ENCODE measurements at places on chromosomes 4 and X. TPM values are rescaled to one million over a fixed set of nuclear protein-coding genes. Genes with fewer than 3 reads are reported as not detected.

The ARMCX6 gene
- 100 TPM for polyA plus RNA-seq

The NOX1 gene
- polyA plus RNA-seq: 1.0 TPM

The RNF113A gene
- polyA plus RNA-seq: 14.1 TPM

The ENPEP gene
- 49.6 TPM for polyA plus RNA-seq

The NAA11 gene
- not detected for polyA plus RNA-seq

The FAM9C gene
- 0.26 TPM for polyA plus RNA-seq

The TBC1D9 gene
- 30.7 TPM for polyA plus RNA-seq

The MAGEE2 gene
- 0.73 TPM for polyA plus RNA-seq

The AKAP14 gene
- polyA plus RNA-seq: 3.8 TPM

The TEX11 gene
- polyA plus RNA-seq: 0.04 TPM

The ADH1C gene
- 25.6 TPM for polyA plus RNA-seq

The SPANXA1 gene
- polyA plus RNA-seq: not detected

The TEC gene
- 7.2 TPM for polyA plus RNA-seq

The GLRB gene
- polyA plus RNA-seq: 7.4 TPM

The ARX gene
- polyA plus RNA-seq: 0.84 TPM

The TREX2 gene
- 0.93 TPM for polyA plus RNA-seq

The RNF175 gene
- polyA plus RNA-seq: 5.9 TPM

The SAGE1 gene
- not detected for polyA plus RNA-seq

The STATH gene
- polyA plus RNA-seq: not detected

The ERAS gene
- polyA plus RNA-seq: 0.17 TPM

The BEX2 gene
- polyA plus RNA-seq: 36.8 TPM

The PROM1 gene
- polyA plus RNA-seq: 23.3 TPM

The EMD gene
- polyA plus RNA-seq: 84.2 TPM

The IGSF1 gene
- 13.7 TPM for polyA plus RNA-seq

The TRPC5OS gene
- not detected for polyA plus RNA-seq

The PABPC1L2A gene
- polyA plus RNA-seq: not detected

The EPHA5 gene
- 0.03 TPM for polyA plus RNA-seq

The C4orf36 gene
- 10.6 TPM for polyA plus RNA-seq

The TMPRSS11B gene
- polyA plus RNA-seq: not detected

The KLB gene
- 0.32 TPM for polyA plus RNA-seq

The VCX3A gene
- 0.44 TPM for polyA plus RNA-seq

The COL4A6 gene
- 17.8 TPM for polyA plus RNA-seq

The KLHL13 gene
- 2.2 TPM for polyA plus RNA-seq

The ATOH1 gene
- polyA plus RNA-seq: 0.05 TPM

The WDR1 gene
- polyA plus RNA-seq: 152 TPM

The CC2D2A gene
- 61.3 TPM for polyA plus RNA-seq

The CCNB3 gene
- polyA plus RNA-seq: 0.75 TPM

The IL13RA1 gene
- polyA plus RNA-seq: 48.0 TPM

The PPP4R3C gene
- polyA plus RNA-seq: not detected

The CXXC4 gene
- 12.2 TPM for polyA plus RNA-seq

The TCEAL2 gene
- 2.2 TPM for polyA plus RNA-seq

The CHRDL1 gene
- polyA plus RNA-seq: 12.6 TPM
